ENCODE measurements at places on chromosomes 12 and 14.
A peak's percentile ranks its signal among the peaks of the same experiment; 100 is the strongest.

DNA sequence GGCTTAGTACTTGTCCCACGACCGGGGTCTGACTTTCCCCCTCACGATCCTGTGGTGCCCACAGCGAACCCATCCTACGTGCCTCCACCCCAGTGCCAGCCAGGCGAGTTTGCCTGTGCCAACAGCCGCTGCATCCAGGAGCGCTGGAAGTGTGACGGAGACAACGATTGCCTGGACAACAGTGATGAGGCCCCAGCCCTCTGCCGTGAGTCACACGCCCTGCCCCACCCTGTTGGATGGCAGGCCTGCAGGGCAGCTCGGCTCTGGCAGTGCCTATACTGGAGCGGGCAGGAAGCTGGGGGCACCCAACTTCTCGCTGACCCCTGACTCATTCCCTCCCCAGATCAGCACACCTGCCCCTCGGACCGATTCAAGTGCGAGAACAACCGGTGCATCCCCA lies 18.3 kb upstream of the LRP1-AS start:
- DNase-seq: no peak

DNA sequence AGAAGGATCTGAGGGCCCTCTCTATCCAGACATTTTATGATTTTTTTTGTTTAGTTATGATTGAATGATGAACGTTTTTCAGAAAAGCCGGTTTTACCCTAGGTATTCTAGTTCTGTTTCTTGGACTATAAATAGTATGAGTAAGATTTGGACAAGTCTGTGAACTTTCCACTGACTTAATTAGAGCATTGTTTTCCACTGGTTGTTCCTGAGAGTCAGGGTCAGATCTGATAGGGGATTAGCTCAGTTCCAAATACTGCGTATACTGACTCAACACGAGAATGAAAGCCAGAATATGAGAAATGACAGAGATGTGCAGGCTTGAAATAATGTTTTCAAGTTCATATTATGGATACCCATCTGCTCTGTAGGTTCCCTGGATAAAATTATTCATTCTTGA lies 361.6 kb downstream of the AEBP2 start:
- no peak for DNase-seq

GRCh38 chr14:89166633-89167032 lies 250.4 kb downstream of the FOXN3 start:
- DNase-seq: no peak

DNA sequence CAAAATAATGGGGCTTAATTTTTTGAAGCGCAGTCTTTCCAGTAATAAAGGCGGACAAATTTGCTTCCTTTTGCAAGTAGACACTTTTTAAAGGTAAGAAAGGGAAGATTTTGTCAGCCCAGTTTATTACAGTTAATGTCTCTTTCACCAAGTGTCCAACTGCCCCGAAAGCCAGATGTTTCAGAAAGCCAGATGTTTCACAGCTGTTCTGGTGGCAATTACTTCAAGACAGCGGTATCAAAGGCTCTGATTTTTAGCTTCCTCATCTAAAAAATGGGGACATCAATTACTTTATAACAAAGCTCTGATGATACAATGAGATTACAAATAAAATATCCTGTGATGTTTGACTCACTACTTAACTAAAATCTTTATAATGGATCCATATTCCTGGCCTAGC lies 1.0 kb downstream of the WBP11 start:
- DNase-seq: no peak

- DNase-seq: no peak
Measured at GRCh38 chr14:91728616-91729183, 3.2 kb downstream of the CATSPERB start.

DNA sequence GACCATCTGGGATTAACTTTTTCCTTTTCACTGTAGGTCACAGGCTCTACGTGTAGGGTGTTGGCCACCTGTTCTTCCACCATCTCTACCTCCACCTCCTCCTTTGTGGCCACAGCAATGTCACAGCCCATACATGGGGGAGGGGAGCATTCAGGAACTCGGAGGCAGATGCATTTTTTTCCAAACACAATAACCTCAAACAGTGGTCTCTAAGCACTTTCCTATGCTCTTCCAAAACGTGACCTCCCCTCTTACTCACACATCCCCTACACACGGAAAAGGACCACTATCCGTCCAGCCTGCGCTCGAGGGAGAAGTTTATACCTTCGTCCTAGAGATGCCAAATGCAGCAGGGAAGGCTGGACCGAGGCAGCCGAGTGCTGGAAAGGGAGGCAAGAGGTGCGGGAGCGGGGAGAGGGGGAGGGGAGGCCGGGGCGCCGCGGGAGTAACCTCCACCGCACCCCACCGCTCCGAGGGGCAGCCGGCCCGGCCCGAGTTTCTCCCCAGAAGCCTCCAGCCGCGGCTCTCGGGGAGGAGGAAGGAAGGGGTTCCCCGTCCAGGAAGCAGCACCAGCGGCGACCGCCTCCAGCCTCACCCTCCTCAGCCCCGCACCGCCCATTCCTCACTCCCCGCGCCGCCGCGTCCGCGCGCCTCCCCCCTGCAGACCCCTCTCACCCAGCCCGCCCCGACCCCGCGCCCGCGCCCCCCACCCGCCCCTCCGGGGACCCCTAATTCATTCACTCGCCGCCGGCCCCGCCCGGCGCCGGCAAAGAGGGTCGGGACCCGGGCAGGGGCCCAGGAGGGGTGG lies 594 bp downstream of the KRAS start:
- peak; percentile 71 for DNase-seq

DNA sequence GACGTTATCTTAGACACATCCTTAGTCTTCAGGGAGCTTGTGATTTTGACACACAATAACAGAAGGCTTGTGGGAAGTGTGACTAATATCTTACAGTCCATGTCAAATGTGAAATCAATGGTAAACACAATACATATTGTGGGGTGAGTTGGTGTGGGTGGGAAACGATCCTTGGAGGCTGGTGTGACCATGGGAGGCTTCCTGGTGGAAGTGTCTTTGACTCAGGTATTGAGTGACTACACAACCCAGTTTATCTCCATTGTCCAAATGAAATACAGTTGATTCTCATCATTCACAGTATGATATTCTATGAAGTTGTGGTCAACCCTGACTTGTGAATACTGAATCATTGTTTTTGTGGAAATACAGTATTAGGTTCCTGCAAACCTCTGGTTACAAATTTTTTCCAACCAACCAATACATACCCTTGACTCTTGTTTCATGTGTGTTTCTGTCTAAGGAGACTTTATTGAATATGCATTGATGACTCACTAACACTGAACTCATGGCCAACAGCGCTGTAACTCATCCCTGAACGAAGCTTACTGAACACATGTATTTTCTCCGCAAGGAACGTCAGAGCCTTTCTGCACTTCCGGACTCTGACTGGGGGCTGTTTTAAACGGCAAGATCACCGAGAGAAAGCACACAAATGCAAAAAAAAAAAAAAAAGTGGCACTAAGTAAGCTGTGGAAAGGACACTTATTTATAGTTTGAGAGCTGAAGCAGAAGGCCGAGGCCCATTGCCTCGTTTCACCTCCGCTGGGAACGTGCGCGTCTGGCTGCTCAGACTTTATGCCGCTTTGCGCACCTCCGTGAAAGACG lies 59.0 kb downstream of the CLMN start:
- DNase-seq: peak; percentile 57

GRCh38 chr12:69512820-69513219 lies 42.6 kb downstream of the FRS2 start:
- no peak for DNase-seq

DNA sequence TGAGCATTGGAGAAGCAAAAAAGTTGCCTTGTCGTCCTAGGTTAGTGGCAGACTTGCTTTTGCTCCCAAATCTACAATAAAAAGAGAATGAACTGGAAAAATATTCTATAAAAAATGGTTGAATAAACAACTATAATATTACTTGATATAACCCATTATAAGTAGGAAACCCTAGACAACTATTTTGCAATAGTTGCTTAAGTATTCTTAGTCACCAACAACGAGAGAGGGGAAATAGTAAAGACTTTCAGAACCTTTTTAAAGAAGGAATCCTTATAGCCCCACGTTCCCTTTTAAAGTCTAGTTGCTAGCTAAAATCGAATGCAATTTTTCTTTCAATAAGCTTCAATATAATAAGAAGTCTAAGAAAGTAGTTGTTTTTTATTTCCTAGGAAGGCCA lies 17.5 kb downstream of the AQP6 start:
- no peak for DNase-seq

GRCh38 chr12:969821-970220 lies 20.3 kb upstream of the RAD52 start:
- no peak for DNase-seq

DNA sequence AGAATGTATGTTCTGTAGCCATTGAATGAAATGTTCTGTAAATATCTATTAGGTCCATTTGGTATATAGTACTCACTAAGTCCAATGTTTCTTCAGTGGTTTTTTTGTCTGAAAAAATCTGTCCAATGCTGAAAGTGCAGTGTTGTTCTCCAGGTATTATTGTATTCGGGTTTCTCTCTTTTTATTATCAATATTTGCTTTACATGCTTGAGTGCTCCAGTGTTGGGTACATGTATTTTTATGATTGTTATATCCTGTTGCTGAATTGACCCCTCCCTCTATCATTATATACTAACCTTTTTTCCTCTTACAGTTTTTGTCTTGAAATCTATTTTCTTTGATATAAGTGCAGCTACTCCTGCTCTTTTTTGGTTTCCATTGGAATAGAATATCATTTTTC lies 382.2 kb downstream of the CCER1 start:
- no peak for DNase-seq

DNA sequence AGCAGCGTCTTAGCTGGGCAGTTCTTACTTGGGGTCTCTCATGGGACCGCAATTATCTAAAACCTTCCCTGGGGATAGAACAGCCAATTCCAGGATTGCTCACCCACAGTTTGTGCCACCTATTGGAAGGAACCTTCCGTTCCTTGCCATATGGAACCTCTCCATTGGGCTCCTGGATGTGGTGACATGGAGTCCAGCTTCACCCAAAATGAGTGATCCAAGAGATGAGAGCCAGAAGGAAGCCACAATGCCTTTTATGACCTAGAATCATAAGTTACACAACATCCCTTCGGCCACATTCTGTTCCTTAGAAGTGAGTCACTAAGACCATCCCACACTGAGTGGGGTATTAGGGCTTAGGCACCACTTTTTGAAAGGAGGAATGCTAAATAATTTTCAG lies 164.4 kb downstream of the FBXL14 start:
- DNase-seq: no peak

GRCh38 chr12:132563911-132564310 lies 46.5 kb downstream of the LRCOL1 start:
- DNase-seq: no peak

DNA sequence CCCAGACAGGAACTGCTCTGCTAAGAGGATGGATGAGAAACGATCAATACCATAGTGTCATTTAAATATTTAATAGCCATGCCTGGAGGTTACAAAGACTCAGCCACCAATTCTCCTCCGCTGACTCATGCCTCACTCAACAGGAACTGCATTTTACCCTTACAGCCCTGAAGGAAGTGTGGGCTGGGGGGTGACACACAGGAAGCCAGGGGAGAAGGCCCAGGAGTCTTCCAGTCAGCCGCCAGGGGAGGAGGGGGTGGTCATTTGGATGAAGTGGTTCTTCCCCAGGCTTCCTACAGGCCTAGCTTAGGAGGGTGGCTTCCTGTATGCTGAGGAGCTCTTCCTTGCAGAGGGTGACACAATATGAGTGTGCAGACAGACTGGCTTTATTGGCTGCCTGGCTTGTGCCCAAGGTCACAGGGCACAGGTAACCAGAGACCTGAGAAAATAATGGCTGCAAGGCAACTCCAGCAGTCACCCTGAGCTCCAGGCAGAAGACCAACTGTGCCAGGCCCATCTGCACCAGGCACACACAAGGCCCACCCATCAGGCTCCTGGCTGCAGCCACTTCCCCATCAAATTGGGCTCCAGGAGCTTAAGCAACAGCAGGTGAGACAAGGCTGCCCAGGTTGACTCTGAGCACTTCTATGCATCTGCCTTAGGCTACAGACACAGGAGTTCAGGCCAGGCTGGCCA lies 30.6 kb upstream of the RPLP0 start:
- no peak for DNase-seq

GRCh38 chr12:54075409-54075808 lies 21.8 kb downstream of the HOXC4 start:
- no peak for DNase-seq

All from right hindlimb (tissue), 1 donor.